NCI-H446 (cell line): ENCODE measurements at places on chromosomes 2 and 18.

DNA sequence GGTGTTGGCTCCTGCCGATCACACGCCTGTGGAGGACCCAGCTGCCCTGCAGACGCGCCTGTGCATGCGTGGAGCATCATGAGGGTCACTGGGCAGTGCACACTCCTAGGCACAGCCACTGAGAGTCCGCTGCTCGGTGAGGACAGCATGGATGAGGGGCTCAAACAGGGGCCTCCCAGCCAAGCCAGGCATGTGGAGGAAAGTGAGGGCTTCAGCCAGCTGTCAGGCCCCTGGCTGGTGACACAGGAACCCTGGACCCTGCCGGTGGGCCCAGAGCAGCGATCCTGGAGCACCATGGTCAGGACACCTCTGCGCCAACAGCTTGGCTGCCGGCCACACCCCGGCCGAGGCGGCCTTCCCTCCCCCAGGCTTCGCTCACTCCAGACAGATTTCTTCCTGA, 171.2 kb downstream of the RTP5 start:
- no peak for DNase-seq

DNA sequence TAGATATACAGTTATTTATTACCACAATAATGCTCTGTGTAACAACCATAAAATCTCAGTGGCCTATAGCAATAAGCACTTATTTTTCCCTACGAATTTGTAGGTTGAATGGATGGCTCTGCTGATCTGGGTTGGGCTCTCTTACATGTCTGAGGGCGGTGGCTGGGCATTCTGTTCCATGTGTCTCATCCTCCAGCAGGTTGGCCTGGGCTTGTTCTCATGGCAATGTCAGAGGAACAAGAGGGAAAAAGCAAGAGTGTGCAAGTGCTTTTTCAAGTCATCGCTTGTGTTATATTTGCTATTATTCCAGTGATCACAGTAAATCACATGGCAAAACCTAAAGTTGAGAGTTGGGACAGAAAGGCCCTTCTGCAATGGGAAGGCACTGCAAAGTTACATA, 30.4 kb upstream of the MYO3B start:
- no peak for DNase-seq

DNA sequence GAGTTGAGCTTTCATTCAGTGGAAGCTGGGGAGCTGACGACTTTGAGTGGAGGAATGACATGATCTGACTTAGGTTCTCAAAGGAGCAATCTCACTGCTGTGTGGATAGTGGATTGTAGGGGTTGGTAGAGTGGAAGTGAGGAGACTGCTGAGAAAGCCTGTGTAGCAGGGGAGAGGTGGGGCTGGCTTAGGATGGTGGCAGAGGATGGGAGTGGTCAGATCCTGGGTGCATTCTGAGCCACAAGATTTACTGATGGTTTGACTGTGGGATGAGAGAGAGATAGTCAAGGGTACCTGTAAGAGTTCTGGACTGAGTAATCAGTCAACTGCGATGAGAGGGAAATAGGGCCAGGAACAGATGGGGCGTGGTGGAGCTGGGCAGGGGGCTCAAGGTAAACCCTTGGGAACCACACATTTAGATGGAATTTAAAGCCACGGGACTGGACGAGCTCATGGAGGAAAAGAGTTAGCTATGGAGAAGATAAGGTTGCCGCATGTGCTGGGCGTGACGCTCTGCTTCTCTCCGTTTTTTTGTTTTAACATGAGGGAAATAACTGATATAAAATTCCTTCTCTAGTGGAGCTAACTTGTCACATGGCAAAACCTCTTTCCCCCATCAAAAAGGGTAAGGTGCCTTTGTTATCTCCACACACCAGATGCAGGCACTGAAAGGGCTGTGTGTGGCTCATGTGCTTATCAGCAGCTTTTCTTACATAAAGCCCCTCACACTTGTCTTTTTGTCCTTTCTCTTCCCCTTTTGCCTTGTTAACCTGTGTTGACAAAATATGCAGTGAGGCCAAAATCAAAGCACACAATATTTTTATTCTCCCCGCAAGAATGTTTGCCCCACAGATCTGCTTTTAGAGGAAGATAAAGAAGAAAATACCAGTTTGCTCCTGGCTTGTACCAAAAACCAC, 379.8 kb downstream of the TSN start:
- DNase-seq = no peak

- DNase-seq = no peak
Observed at GRCh38 chr2:229205704-229206103, 65.4 kb downstream of the PID1 start.

GRCh38 chr2:47653902-47654789, 128.8 kb upstream of the MSH6 start:
- DNase-seq = no peak
